ENCODE measurements at places on chromosomes 2 and 18.

DNA sequence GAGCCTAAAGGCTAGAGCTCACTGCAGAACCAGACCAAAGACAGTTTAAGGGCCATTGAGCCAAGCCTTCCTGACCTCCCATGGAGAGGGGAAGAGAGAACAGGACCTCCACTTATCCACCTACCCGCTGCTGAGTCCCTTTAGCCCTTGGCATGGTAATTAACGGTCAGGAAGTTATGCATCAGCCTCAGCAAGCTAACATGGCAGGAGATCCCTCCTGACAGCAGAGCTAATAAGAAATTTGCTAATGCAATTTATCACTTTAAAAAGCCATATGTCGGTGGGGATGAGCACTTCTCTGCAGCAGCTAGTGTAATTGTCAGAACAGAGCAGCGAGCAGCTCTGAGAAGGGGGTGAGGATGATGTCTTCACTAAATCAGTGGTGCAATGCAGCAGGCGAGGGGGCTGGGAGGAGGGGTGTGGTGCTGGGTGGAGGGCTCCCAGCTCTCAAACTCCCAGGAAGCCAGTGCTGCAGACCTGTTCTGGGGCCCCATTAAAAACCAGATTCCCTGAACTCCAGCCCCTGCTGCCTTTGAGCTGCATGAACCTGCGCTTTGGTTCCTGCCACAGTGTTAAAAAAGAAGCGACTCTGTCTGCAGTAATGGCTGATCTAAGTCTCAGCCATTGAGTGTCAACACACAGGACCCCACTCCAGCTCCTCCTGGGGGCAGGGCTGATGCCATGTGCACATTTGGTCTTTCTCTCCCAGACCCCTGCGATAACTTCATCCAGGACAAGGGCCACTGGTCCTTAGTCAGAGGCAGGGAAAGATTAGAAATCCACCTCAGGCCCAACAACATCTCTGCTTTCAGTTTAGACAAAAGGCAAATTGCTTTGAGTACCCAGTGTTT is 84.2 kb upstream of the STPG4 start:
- DNase-seq = no peak

DNA sequence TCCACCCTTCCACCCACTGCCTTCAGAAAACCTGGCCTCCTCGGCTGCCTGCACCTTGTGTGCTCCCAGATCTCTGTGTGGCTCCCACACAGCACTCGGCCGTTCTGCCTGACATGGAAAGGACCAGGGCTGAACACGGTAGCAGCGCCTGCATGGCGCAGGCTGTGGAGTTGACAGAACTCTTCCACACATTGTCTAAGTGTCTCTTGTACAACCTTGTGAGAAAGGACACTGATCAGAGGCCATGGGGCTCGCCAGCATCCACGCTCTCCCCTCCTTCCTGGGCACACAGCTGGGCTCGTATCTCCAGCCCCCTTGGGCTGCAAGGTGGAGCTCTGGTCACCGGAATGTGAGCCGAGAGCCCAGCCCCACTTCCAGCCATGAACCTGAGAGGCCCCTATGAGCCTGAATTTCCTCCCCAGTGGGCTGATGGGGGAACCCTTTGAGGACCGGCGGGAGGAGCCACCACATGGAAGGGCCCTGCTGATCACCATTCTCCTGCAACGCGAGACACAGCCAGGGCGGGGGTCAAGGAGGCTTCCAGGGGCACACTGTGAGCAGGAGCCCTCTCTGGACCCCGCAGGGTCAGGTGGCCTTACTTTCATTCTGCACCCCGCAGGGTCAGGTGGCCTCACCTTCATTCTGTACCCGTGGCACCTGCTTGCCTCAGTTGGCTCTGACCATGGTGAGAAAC is 314.2 kb upstream of the MYT1L start:
- no peak for DNase-seq

DNA sequence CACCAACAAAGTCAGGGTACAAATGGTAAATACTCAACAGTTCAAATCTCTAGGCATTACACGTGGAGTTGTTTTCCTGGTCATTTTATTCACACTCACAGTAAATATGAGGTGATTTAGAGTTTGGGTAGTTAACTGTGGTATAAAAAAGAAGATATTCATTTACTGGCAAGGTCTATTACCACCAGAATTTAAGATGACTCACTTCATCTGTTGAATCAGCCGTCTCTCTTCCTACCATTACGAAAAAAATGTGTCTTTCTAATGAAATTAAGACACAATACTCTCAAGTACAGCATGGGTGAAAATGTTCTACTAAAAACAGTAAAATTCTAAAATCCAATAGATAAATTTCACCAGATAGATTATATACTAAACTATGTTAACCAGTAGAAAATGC is 21.0 kb upstream of the GPR75 start:
- no peak for DNase-seq

DNA sequence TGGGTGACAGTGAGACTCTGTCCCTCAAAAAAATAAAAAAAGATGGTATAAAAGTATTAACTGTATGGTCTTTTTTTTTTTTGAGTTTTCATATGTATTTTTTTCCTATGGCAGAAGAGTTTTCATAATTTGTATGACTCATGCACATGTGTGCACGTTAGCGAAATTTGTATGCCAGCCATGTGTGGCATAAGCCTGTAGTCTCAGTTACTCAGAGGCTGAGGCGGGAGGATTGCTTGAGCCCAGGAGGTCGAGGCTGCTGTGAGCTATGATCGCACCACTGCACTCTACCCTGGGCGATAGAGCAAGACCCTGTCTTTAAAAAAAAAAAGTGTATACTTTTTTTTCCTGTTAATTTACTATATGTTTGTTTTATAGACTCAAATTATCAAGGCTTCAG is 160.8 kb downstream of the TGIF1 start:
- no peak for DNase-seq

GRCh38 chr2:239965318-239965717 is 59.8 kb downstream of the NDUFA10 start:
- no peak for DNase-seq

- no peak for DNase-seq
These were observed 133.1 kb downstream of the GCA start for GRCh38 chr2:162477011-162477410.

DNA sequence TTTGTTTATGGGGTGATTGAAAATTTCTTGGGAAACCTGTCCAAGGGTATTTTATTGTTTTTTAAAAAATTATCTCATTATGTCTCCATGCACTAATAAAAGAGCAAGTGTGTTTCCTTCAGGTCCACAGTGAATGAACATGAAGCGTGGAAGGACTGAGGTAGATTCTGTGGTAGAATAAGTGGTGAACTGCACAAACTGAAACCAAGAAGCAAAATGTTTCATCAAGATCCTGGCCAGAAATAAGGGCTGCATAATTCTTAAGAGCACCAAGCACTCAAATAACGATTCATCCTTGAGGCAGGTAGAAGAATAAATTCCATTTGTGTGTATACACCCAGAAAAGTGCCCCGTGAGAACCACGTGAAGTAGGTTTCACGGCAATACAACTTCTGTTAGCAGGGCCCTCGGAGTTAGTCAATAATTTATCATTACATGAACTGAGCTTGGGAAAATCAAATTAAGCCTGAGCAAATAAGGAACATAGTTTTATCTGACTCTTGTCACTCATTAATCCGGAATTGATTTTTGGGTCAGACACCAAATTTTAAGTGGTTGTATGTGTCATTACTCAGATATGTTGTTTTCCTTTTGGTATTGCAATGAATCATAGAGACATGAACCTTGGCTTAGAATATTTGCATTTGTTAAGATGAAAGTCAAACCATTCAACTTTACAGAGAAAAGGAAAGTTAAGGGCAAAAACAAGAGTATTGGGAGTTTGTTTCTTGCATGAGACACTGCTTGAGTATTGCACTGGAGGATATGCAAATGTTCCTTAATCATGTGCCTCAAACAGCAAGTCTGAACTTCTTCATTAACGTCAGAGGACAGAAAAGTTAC is 472.6 kb upstream of the NETO1 start:
- no peak for DNase-seq

DNA sequence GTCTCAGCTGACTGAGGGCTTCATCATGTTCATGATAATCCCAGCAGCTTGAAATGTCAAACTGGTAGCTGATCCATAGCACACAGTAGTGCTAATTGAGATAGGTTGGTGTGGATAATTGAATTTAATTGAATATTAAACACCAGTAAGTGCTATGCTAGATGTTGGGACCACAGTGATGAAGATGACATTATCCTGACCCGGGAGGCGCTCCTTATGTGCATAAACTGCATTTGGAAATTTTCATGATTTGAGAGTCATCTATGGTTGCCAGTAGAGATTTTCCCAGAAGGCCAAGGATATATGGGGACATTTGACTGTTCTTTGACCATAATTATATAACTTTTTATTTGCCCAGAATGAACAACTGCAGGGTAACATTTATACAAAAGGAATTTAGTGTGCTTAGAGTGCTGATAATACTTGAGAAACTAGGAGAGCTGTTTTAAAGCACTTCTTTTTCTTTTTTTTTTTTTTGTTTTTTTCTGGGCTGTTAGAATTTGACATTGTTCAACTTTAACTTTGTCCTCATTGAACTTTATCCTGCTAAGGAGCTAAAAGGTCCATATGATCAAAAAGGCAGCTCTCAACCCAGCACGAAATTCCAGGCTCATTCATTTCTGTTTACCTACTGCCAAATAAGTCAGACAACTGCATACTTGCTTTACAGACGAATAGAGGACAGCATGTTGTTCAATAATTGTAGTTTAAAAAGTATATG is 242.8 kb downstream of the NEDD4L start:
- no peak for DNase-seq

GRCh38 chr2:200603972-200604371 is 18.2 kb downstream of the AOX1 start:
- DNase-seq = no peak

DNA sequence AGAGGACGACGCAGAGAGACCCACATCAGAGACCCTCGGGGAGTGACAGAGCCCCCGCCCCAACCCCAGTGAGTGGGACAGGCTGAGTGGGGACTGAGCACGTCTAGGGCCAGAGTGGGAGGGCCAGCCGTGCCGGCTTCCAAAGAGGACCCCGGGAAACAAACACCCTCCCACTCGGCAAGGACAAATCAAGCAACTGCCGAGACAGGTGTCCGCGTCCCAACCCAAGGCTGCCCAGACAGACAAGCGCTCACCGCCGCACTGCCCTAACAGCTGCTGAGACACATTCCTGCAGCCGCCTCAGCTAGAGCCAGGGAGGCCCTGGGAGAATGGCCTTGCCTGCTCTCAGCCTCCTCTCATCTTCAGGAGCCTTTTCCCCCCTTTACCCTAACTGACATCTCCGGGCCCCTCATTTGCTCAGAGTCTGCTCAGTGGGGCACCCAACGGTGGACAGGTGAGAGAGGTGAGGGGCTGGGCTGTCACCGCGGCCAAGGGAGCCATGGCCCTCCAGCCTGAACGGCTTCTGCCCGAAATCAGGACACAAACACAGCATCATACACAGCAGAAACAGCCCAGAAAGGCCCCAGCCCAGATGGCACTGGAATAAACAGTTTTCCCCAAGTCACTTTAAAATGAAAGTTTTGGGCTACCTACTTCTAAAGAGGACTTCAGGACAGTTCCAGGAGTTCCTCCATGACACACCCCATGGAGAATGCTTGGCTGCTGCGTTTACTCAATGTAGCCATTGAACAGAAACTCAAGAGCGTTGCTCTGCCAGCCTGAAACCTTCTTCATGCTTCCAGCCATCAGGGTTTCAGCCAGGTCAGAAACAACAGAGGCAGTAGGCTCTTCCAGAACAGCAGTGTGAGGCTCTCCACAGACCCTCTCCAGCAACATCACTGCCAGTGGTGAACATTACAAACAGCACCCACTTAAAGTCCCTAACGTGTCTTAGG is 23.6 kb downstream of the SLC66A2 start:
- DNase-seq = no peak

- peak; percentile 49 for DNase-seq
These were observed 41.1 kb downstream of the NHEJ1 start for GRCh38 chr2:219119422-219120043.

DNA sequence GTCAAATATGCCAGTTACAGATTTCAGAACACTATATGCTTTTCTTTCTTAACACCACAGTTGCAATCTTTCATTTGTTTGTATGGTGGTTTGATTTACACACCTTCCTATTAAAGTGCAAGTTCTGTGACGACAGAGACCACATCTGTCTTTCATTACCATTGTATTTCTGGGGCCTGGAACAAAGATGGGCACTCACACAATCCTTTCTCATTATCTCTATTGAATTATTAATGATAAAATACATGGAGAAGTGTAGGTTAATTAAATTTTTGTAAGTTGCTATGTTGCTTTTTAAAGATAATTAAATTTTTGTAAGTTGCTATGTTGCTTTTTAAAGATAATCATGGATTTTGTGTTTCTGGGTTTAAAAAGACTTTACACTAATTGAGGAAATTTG is 79.9 kb downstream of the KCTD18 start:
- no peak for DNase-seq

GRCh38 chr2:45009928-45010701 is 863 bp upstream of the SIX2 start:
- no peak for DNase-seq

All from hematopoietic multipotent progenitor cell (in vitro differentiated cells).